RWPE2 (cell line): ENCODE measurements at places on chromosomes 3 and 15.

- no peak for DNase-seq
These were observed 374.7 kb downstream of the TUSC7 start for GRCh38 chr3:117084277-117084676.

DNA sequence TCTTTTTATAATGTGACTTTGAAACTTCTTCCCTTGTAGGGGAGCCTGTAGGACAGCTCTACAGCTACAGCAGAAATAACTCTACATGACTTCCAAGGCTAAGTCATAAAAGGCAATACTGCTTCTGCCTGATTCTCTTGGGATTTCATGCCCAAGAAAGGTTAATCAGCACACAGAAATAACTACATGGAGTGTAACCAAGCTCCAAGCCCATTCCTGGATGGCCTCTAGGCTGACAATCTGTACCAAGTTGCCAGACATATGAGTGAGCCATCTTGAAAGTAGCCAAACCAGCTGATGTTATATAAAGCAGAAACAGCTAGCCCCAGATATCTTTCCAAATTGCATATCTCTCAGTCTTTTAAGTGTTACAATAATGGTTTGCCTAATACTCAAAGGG lies 75.8 kb upstream of the OSTN start:
- no peak for DNase-seq

DNA sequence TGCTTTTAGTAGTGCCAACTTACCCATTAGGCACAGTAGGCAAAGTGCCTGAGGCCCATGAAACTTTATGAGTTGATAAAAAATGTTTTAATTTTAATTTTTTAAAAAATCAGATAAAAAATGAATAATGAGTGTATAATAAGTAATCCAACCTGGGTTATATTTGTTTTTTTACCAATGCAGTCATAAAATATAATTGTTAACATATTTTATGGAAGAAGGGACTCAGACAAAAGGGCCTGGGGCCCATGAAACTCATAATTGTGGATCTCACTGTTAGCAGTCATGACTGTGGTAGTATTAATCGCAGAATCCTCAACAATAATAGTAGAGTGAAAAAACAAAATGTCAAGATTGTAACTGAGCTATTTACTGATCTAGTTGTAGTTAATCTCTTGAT lies 16.8 kb upstream of the TNFSF10 start:
- DNase-seq = no peak

- DNase-seq = peak; percentile 52
These were observed 49.5 kb downstream of the TLE3 start for GRCh38 chr15:70048198-70048565.

GRCh38 chr3:71905426-71905825 lies 120.5 kb upstream of the PROK2 start:
- DNase-seq = no peak
